T-helper 22 cell (primary cell): ENCODE measurements at places on chromosomes 5 and 9.

- no peak for DNase-seq
These were observed 112.2 kb downstream of the RPS23 start for GRCh38 chr5:82165740-82166530.

GRCh38 chr5:6574111-6574510 lies 58.7 kb downstream of the NSUN2 start:
- DNase-seq = no peak

GRCh38 chr9:105833271-105833975 lies 139.1 kb downstream of the TMEM38B start:
- DNase-seq = no peak

- no peak for DNase-seq
These were observed 1899.8 kb upstream of the ACO1 start for GRCh38 chr9:30484690-30485089.

DNA sequence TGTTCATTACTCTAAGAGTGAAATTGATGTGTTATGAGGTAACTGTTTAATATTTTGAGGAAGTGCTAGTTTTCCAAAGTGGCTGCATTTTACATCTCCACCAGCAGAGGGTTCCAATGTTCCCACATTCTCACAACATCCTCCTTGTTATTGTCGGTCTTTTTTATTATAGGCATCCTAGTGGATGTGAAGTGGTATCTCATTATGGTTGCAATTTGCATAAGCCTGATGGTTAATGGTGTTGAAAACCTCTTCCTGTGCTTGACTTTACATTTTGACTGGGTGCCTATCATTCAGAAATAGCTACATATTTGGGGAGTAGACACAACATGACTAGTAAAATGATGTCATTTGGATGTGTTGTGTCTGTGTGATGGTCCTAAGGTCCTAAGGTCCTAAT lies 143.6 kb downstream of the MRPS30 start:
- DNase-seq = no peak

GRCh38 chr5:76446776-76447175 lies 43.7 kb downstream of the IQGAP2 start:
- DNase-seq = no peak

- no peak for DNase-seq
These were observed 27.0 kb downstream of the MSX2 start for GRCh38 chr5:174751154-174752000.

- no peak for DNase-seq
These were observed 15.7 kb downstream of the PNPLA7 start for GRCh38 chr9:137534256-137535119.

- DNase-seq = peak; percentile 3
These were observed 150.1 kb downstream of the OSTF1 start for GRCh38 chr9:75238311-75238976.

DNA sequence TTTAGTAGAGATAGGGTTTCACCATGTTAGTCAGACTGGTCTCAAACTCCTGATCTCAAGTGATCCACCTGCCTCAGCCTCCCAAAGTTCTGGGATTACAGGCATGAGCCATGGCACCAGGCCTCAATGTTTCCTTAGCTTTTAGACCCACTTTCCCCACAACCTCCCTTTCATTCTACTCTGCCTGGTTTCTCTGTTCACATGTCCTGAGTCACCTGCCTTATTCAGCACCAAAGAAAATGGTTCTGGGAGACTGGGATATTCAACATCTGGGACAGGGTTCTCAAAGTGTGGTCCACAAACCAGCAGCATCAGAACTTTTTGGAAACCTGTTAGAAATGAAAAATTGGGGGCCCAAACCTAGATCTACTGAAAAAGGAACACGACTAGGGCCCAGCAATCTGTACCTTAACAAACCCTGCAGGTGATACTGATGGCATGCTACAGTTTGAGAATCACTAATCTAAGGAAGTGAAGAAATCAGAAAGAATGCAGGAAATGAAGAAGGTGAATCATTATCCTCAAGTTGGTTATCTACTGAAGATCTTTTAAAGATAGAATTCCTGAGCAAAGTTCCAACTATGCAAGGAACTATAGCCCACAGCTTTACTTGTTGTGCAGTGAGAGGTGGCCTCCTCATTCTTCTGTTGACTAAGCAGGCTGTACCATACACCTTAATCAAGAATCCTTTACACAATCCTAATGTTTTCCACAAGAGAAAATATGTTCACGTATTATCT lies 51.8 kb upstream of the CTNNAL1 start:
- no peak for DNase-seq

- no peak for DNase-seq
These were observed 1.1 kb upstream of the BNC2 start for GRCh38 chr9:16871336-16872151.

GRCh38 chr5:146337264-146337904 lies 1.3 kb upstream of the POU4F3 start:
- no peak for DNase-seq

- no peak for DNase-seq
These were observed 85.9 kb downstream of the CACNA1B start for GRCh38 chr9:137963525-137963924.

DNA sequence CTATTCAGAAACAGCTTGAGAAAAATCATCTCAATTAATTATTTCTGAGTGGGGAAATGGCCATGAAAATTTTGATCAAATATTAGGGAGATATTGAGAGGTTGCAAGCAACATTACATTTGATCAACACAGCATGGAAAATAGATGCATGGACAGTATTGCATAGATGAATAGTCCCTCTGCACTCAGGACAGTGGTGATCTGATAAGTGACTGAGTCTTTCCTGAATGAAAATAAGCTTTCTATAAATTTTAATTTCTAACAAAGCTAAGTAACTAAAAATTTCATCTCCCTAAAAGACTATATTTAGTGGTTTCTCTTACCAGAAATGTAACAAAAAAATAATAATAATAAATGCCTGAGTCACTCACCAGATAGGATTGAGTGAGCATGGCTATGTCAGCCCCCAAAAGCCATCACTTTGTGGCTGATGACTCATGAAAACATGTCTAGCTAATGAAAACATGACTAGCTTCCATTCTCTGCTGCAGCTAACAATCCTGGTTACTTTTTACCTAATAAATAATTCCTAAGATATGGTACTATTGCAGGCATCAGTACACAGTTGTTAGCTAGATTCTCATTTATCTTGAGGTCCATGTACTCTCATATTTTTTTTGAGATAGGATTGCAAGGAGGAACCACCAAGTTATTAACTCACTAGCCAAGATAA lies 1294.8 kb upstream of the ACO1 start:
- no peak for DNase-seq

DNA sequence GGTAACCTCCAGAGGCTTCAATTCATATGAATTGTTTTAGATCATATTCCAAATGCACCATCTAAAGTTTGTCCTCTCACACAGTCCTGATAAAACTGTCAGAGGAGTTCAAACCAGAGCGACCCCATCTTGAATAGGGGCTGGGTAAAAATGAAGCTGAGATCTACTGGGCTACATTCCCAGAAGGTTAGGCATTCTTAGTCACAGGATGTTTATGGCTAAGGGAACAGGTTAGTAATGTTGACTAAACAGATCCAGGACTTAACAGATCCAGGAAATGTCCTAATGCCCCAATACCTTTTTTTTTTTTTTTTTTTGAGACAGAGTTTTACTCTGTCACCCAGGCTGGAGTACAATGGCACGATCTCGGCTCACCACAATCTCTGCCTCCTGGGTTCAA lies 192.6 kb upstream of the PRDM9 start:
- DNase-seq = no peak

- no peak for DNase-seq
These were observed 560.7 kb downstream of the PSAT1 start for GRCh38 chr9:78857373-78858225.

- no peak for DNase-seq
These were observed 18.8 kb downstream of the SLC1A1 start for GRCh38 chr9:4508907-4509589.

DNA sequence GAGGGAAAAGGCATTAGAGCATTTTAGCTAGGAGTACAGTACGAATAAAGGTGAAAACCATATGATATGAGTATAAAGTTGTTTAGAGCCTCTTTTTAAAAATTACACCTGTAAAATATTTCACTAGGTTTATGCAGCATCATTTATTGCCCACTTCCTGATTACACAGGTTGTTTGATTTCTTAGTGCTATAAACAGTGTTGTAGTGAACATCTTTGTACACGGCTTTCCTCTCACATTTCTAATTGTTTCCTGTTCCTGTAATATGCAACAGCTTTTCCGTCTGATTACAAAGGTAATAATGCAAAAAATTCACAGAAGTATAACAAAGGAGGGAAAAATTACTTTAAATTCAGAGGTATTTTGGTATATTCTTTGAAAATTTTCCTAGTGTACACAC lies 13.0 kb downstream of the STOM start:
- no peak for DNase-seq

- DNase-seq = no peak
These were observed 38.1 kb upstream of the TUSC1 start for GRCh38 chr9:25716220-25716872.

- no peak for DNase-seq
These were observed 539.7 kb upstream of the DAP start for GRCh38 chr5:11300736-11301135.

DNA sequence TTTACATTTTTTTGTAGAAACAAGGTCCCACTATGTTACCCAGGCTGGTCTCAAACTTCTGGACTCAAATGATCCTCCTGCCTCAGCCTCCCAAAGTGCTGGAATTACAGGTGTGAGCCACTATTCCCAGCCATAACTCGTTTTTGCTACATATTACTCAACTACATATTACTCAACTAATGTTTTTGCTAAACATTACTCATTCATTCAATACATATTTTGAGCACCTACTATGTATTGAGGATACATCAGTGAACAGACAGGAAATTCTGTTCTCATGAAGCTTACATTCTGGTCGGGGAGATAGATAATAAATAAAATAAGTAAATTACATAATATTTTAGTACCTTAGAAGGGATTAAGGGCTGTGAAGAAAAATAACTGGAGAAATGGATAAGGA lies 34.9 kb upstream of the STOM start:
- DNase-seq = no peak

GRCh38 chr5:153718713-153719112 lies 228.2 kb downstream of the GRIA1 start:
- DNase-seq = no peak

DNA sequence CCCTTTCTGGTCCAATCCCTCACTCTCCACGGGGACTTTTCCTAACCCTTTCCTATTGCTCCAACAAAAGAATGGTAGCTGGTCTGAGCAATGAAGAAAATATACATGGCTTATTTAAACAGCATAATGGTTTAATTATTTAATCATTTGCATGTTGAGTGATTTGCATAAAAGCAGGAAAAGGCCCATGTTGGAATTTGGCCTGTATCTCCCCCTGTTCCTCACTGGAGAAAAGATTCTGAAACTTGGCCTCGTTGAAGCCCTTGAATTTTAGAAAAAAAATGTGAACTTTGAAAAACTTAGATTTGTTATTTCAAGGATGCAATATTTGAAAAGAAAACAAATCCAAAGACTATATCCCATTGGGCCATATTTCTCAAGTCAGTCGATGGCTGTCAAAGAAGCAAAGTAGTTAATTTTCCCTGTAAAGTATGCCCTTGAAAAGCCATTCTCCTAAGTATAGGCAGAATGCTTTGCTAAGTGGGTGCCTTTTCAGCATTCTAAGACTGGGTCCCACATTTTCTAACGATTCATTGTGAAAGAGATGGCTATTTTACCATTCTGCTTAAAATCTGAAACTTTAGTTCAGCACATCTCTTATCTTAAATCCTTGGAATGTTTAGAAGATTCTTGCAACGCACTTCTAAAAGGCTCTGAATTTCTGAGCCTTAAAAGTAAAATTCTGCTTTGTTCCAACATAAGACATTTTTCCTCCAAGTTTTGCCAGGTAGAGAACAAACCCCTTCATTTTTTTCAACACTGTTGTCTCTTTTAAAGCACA lies 428.8 kb downstream of the ARHGEF28 start:
- DNase-seq = no peak

GRCh38 chr5:14161825-14162556 lies 18.8 kb downstream of the TRIO start:
- DNase-seq = no peak

DNA sequence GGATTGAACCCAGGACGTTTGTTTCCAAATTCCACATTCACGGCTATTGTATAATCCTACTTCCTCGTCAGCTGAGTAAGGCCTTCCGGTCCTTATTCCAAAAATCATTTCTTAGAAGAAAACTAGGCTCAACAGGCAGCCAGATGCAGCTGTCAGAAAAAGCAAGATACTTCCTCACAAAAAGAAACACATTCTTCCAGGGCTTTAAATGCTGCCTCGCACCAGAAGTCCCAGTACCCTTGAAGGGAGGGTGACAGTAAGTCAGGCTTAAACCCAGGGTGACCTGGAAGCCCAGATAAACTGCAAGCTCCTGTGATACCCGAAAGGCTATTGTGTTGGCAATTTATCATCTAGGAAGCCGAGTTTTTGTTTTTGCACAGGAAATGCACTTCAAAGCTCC lies 414.0 kb downstream of the NFIB start:
- no peak for DNase-seq

DNA sequence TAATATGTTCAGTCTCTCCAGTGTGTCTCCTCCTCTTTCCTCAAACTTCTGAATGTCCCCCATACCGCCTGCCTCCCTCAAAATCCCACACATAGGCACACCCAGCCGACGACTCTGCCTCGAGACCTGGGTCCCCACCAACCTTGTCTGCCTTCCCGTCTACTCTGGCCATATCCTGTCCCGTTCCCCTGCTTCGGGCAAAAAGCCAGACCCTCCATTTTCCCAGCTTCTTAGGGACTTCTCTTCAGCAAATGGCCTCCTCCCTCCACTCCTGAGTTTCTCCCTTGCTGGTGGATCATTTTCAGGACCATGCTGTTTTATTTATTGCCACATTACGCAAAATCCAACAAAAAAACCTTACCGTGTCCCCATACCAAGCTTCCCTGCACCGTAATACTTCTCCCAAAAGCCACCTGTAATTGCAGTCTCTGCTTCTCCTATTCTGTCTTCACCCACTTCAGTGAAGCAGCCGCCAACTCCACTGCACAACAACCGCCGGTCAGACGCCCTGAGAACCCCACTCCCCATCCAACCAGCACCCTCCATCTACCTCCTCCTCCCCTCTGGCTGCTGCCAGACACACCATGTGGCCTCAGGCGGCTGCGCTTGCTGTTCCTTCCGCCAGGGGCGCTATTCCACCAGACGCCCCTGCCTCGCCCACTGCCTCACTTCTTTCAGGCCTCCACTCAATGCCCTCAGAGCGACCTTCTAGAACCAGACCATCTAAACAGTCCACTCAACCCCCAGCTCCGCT lies 117.0 kb downstream of the TRPM6 start:
- DNase-seq = peak; percentile 1
